Omental fat pad (tissue), 4 donors: ENCODE measurements at places on chromosomes 16 and 17.
A peak's percentile ranks its signal among the peaks of the same experiment; 100 is the strongest.

GRCh38 chr17:42363767-42364585, 24.3 kb downstream of the STAT3 start:
- no peak for DNase-seq

- DNase-seq = no peak
Observed at GRCh38 chr16:12548270-12548983, 255.3 kb downstream of the CPPED1 start.

DNA sequence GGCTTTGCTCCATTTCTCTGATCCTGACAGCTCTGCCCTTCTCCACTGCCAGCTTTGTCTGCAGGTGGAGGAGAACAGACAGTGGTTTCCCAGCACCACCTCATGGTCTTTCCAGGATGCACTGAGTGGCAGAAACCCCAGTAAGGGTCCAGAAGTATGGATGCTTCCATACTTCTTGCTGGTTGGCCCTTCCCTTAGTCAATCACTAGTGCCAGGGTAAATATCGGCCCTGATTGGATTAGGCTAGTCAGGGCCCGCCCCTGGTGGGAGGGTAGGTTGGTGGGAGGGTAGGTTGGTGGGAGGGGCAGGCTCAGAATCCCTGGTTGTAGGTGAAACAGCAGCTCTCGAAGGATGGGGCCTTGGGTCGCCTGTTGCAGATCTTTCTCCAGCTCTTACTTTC, 10.2 kb downstream of the RNF213 start:
- DNase-seq = no peak

GRCh38 chr17:49515196-49515770, 20.2 kb downstream of the NGFR start:
- DNase-seq = peak; percentile 38

DNA sequence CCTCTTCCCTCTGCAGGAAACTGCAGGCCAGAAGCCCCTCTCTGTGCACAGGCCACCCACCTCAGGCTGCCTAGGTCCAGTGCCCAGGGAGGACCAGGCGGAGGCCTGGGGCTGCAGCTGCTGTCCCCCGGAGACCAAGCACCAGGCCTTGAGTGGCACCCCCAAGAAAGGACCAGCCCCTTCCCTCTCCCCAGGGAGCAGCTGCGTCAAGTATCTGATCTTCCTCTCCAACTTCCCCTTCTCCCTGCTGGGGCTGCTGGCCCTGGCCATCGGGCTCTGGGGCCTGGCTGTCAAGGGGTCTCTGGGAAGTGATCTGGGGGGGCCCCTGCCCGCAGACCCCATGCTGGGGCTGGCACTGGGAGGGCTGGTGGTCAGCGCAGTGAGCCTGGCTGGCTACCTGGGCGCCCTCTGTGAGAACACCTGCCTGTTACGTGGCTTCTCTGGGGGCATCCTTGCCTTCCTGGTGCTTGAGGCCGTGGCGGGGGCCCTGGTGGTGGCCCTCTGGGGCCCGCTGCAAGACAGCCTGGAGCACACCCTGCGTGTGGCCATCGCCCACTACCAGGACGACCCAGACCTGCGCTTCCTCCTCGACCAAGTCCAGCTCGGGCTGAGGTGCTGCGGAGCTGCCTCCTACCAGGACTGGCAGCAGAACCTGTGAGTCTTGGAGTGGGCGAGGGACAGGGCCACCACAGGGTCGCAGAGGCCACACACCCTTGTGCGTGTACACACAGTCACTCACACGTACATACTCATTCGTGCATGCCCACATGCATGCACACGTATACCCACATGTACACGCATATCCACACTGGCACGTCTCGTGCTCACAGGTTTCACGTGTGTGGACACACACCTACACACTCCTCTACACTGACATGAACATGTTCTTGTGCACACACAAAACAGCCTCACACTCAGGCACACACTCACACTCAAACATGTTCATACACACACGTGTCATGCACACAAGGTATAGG, 8.3 kb downstream of the TSPAN10 start:
- no peak for DNase-seq

GRCh38 chr17:33506889-33507650, 214.0 kb upstream of the ASIC2 start:
- no peak for DNase-seq

- no peak for DNase-seq
Observed at GRCh38 chr16:85473909-85474620, 139.1 kb upstream of the GSE1 start.

DNA sequence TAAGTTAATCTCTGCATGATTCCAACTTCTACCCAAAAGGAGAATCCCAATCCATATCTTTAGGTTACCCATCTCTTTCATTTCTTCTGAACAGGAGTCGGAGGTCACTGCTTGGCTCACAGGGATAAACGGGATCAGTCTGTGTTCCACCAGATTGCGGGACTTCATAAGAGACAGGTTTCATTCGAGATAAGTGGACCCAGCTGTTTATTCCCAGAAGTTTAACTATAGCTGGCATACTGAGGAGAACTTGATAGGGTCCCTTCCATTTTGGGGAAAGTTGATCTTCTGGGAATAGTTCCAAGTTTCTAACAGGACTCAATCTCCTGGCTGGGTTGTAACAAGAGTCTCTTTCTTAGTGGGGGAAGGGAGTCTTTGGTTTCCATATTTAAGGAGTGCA, 45.4 kb upstream of the ARL4D start:
- DNase-seq = no peak

DNA sequence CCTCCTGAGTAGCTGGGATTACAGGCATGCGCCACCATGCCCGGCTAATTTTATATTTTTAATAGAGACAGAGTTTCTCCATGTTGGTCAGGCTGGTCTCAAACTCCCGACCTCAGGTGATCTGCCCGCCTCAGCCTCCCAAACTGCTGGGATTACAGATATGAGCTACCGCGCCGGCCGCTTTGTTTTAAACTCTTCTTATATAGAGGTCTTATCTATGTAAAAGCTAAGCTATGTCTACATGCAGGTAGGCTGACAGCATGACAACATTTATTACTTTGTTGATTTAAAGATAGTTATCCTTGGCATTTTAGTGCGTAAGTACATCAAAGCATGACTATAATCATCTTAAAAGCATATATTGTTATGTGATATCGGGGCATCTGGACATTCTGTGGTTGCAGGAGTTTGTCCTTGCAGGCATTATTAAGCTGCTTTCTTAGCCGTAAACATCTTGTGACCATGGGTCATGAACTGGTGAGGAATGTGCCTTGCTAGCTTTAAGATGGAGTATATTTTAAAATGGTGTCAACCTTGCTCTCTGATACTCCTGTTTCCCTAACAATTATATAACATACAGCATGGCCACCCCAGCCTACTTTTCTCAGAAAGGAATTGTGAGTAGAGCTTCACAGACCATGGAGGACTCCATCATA, 45.8 kb upstream of the TAOK1 start:
- no peak for DNase-seq

DNA sequence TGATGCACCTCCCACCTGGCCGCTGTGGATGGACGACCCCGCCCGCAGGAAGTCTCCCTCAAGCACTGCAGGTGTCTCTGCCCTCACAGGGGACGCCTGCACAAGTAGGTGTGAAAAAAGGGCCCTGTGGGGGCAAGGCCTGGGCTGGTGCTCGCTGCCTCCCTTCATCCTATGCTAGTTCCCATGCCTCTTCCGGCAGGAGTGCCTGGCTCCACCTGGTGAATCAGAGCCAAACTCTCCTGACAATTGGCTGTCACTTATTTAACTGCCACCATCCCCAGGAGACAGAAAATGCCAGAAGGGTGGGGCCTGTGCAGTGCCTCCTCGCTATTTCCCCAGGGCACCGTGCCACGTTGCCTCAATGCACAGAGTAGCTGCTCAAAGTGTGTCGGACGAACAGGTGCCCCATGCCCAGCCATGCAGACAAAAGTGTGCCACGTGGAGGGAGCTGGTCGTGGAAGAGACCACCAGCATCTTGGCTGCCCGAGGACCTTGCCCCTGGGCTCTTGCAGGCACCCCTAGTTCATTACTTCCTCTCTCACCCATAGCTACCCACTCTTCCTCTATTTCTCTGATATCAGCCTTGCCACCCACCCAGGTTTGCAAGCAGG, 170.7 kb downstream of the SEC14L1 start:
- DNase-seq = no peak

- no peak for DNase-seq
Observed at GRCh38 chr17:77165577-77165976, 24.8 kb downstream of the SEC14L1 start.

DNA sequence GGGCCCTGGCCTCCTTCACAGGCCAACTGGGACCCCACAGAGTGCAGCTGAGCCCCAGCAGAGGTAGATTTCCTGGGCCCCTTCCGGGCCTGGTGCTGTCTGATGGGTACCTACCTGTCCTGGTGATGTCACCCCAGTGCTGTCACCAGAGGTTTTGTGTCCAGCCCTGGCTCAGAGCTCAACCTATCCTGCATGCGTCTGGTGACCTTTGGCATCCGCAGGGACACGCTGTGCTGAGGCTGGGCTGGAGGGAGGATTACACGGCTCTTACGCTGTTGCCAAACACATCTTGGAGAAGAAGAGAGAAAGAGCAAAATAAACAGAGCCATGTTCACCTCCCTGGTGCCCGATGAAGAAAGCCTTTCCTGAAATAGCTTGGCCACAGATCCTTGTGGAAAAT, 70.6 kb upstream of the MED9 start:
- DNase-seq = no peak

- DNase-seq = no peak
Observed at GRCh38 chr16:3822366-3823045, 58.0 kb downstream of the CREBBP start.

GRCh38 chr16:24544640-24545039, 5.3 kb downstream of the RBBP6 start:
- DNase-seq = no peak

GRCh38 chr16:4572715-4573114, 16.6 kb downstream of the C16orf96 start:
- no peak for DNase-seq

- DNase-seq = no peak
Observed at GRCh38 chr16:67198238-67198734, 645 bp upstream of the ELMO3 start.

DNA sequence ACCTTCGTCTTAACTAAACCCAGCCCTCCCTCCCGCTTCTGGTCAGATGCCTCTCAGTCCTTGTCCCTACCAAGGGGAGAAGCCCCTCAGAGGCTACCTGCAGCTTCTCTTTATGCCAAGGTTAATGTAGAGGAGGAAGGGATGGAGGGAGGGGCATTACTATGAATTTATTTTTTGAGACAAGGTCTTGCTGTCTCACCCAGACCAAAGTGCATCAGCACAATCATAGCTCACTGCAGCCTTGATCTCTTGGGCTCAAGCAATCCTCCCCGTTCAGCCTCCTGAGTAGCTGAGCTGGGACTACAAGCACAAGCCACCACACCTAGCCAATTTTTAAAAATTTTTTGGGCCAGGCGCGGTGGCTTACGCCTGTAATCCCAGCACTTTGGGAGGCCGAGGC, 15.3 kb downstream of the EPOP start:
- DNase-seq = no peak

- no peak for DNase-seq
Observed at GRCh38 chr17:73785958-73786743, 141.9 kb upstream of the SDK2 start.

- DNase-seq = no peak
Observed at GRCh38 chr17:75619506-75620431, 13.5 kb upstream of the SMIM5 start.

GRCh38 chr17:77153999-77154586, 13.3 kb downstream of the SEC14L1 start:
- DNase-seq = no peak

DNA sequence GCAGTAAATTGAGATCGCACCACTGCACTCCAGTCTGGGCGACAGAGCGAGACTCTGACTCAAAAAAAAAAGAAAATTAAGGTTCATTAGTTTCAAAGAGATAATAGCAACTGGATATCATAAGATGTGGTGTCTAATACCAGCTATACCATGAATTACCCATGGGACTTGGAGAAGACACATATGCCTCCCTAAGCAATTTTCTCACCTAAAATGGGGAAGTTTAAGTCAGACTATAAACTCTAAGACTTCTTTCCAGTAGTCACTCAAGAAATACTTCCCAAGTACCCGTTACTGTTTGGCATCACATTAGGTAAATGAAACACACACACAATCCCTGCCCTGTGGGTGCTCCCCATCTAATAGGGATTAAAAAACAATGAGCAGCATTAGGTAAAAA, 22.6 kb downstream of the SMURF2 start:
- no peak for DNase-seq

GRCh38 chr17:34811561-34811960, 149.7 kb downstream of the CCT6B start:
- DNase-seq = no peak

DNA sequence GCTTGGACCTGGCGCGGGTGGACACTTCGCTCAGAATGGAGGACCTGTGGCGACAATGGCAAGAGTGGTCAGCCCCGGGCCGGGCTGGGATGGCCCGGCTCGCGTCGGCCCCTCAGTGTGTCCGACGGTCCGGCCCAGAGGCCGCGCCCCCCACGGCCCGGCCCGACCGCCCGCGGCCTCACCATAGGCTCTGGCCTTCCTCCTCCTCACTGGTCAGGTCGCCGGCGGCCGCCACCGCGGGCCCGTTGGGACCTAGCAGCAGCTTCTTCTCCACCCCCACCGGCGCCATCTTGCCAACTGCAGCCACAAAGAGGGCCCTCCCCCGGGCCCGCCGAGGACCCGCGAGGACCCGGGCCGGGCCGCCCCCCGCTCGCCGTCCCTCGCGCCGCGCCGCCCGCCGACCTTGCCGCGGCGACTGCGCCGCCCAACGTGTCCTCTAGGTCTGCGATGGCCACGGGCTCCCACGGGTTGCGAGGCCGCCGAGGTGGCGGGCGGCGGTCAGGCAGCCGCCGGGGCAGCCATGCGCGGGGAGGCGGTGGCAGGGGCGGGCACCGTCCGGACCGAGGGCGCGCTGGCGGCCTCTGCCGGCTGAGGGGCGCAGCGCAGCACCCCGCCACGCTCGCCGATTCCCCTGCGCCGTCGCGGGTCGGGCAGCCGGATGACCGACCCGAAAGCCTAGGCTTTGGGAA, at the start of gene DYNC1LI2:
Gene DYNC1LI2 (minus strand): TSS at position 307 of the 689 bp plus-strand sequence. CDS start 18 bp downstream, at position 289.
- DNase-seq = peak; percentile 38

GRCh38 chr17:7700510-7700909, 4.5 kb upstream of the EFNB3 start:
- no peak for DNase-seq

DNA sequence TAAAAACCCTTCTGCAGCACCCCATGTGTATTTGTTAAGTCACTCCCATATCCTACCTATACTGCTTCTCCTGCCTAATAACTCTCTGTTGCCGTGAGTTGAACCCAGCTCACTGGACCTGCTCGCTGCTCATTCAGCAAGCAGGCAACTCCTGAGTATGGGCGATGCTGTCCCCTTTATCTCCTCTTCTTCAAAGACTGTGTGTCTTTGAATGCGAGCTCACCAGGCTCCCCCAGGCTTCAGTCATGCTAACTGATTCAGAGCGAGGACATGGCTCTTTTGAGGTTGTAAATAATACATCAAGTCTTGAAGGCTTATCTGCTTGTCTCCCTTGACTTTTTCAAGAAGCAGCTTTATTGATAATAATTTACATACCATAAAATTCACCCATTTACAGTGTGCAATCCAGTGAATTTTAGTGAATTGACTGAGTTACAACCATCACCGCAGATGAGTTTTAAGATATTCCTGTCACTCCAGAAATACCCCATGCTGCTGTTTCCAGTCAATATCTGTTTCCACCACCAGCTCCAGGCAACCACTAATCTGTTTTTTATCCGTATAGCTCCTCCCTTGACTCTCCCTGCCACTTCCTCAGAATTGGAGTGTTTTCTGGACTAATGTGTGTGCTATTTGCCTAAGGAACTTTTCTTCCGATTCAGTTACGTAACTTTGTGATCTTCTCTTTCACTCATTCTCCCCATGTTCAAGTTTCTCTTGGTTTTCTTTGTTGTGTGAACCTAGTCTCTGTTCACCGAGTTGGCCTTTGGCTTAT, 132.2 kb downstream of the SPECC1 start:
- no peak for DNase-seq
